ENCODE measurements at places on chromosomes 12 and 14. TPM values are rescaled to one million over a fixed set of nuclear protein-coding genes. Genes with fewer than 3 reads are reported as not detected.

DNA sequence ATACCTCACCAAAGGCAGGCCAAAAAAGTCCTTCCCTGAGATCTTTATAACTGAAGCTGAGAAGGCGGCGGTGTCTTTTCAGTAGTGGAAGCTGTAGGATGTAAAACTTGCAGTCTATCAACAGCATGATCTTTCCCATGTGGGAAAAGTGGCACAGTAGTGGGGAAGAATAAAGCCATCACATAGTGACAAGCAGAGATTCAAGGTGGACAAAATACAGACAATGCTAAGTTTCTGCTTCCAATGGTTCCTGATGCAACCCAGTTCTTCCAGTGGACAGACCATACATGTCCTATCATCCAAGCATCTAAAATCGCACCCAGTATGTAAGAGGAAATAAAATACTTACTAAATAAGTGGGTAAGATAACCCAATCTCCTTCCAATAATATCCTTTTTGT, 4.1 kb downstream of the RPS6KA5 start:
- no peak for DNase-seq

DNA sequence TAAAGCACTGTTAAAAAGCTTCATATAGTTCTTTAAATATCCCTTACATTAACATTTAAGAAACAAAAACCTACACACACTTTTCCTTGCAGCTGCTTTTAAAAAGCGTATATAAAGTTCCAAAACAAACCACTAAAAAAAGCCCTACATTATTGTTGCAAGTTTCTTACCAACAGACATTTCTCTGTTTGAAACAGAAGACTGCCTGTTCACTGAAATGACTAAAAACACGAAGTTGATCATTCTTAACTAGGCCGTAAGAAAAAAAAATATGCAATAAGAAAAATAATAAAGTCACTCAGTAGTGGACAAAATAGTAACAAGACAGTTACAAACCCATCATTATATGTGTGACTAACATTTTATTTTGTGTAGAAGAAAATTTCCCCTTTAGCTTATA, 37.3 kb downstream of the KIF21A start:
- DNase-seq: no peak

DNA sequence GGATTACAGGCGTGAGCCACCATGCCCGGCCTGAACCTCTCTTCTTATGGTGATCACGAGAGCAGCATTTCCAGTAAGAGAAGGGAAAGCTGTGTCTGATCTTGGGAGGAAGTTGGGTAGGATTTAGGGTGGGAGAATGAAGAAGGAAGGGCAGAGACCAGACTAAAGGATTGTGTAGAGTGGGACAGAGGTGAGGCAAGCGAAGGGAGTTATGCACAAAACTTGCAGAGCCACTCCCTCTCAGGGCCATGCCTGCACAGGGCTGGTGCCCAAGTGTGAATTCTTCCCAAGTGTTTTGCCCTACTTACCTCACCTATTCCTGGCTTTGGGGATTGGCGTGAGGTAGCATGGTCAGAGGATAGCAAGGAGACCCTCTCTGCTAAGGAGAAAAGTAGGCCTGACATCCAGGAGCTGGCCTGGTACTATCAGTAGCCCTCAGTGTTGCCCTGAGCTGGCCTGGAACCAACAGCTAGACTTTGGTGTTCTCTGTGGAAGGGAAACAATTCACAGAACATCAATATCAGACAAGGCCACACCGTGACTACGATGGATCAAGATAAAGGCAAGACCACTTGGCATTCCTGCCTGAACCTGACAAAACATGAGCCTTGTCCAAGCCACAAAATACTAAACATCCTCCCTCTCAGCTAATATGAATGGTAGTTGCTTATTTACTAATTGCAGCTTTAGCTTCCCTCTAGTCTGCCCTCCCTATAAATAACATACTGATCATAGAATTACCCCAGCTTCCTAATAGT, 201.0 kb upstream of the AMIGO2 start:
- DNase-seq: no peak

- no peak for DNase-seq
Measured at GRCh38 chr14:96486705-96487104, 15.5 kb upstream of the PAPOLA start.

The CIROP gene
- not detected for total RNA-seq

The PLBD1 gene
- 17.1 TPM for total RNA-seq

The ALDH1L2 gene
- 11.3 TPM for total RNA-seq

The COX8C gene
- not detected for total RNA-seq

All from sciatic nerve (tissue), 2 donors.